Aorta (tissue), 5 donors: ENCODE measurements at places on chromosomes 3 and 15.

- H3K4me3 ChIP-seq, result no peak overlapping the region
- no peak for DNase-seq
- H3K27me3 ChIP-seq, result no peaks in the 10 kb centered on the region
- H3K36me3 ChIP-seq, result peaks cover 32% of the 10 kb centered on the region
- H3K27ac ChIP-seq, result no peak overlapping the region
These were observed 8.7 kb upstream of the PLA2G4F start for GRCh38 chr15:42165106-42165505.

GRCh38 chr15:39621210-39621609 is 40.3 kb downstream of the THBS1 start:
- no peak overlapping the region for H3K27ac ChIP-seq
- no peaks in the 10 kb centered on the region for H3K36me3 ChIP-seq
- no peak for DNase-seq
- H3K4me3 ChIP-seq, result no peak overlapping the region

DNA sequence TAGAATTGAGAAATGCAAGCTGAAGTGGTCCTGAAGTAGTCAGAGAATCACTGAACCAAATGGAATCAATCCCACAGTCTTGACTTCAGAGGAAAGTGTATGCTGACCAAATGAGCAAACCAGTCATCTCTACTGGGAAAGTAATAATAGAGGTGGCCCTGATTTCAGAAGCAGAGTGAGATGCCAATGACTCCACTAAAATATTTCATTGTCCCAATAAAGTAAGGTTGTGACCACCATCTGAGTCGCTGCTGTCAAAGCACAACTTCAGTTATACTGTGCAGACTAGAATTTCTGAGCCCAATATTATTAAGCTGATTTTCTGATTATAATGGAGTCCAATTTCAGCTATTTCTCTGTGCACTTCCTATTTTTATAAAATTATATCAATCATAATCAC is 334.4 kb upstream of the THBS1 start:
- no peak overlapping the region for H3K4me3 ChIP-seq
- no peak overlapping the region for H3K27ac ChIP-seq
- H3K36me3 ChIP-seq, result no peaks in the 10 kb centered on the region

- DNase-seq, result no peak
- no peaks in the 10 kb centered on the region for H3K36me3 ChIP-seq
- H3K4me3 ChIP-seq, result no peak overlapping the region
These were observed 78.2 kb downstream of the LINGO1 start for GRCh38 chr15:77554306-77555080.

DNA sequence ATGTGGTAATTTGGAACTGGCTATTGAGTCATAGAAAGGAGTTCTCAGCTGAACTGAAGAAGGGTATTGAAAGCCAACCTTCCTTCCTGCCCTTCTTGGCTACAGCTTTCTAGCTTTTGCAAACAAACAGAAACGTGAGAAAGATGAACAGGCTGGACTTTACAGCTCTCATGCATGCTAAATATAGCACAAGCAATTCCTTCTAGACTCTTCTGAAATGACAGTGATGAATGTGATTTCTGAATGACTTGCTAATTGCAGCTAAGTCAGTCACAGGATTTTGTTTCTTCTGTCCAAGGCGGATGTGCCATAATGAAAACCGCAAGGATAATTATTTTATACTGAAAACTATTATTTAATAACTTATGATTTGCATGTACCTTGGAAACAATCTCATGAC is 36.3 kb downstream of the BCHE start:
- H3K4me3 ChIP-seq, result no peak overlapping the region
- H3K27me3 ChIP-seq, result no peaks in the 10 kb centered on the region
- H3K36me3 ChIP-seq, result no peaks in the 10 kb centered on the region
- H3K27ac ChIP-seq, result no peak overlapping the region
- no peaks in the 10 kb centered on the region for H3K4me1 ChIP-seq
- no peak for DNase-seq

GRCh38 chr3:104887069-104887468 is 479.6 kb upstream of the ALCAM start:
- no peaks in the 10 kb centered on the region for H3K27me3 ChIP-seq
- H3K4me1 ChIP-seq, result no peaks in the 10 kb centered on the region
- DNase-seq, result no peak
- no peak overlapping the region for H3K4me3 ChIP-seq
- no peak overlapping the region for H3K27ac ChIP-seq
